ENCODE measurements at places on chromosomes 11 and 22. TPM values are rescaled to one million over a fixed set of nuclear protein-coding genes. Genes with fewer than 3 reads are reported as not detected.

The SCGB1C1 gene
- polyA plus RNA-seq = 0.44 TPM

- no peak for DNase-seq
Observed at GRCh38 chr11:74925281-74925680, 23.6 kb downstream of the XRRA1 start.

The MYBPC3 gene
- polyA plus RNA-seq = 0.08 TPM

DNA sequence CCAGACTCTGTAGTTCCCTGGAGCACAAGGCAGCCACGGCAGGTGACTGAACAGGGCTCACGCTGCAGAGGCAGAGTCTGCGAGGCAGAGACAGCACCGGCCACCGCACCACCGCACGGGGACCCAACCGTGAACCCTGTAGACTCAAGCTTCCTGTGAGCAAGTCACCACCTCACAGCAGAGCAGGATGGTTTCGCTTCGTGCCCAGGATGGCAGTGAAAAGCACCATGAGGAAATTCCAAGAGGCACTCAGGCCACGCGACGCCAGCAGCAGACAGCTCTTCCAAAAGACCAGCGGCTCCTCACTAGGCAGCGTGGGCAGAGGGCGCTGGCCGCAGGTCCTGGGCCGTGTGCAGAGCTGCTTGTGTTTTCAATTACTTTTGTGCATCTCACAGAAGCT is 24.5 kb downstream of the BRD1 start:
- DNase-seq = no peak

GRCh38 chr11:17598700-17599459 is 51.8 kb downstream of the OTOG start:
- DNase-seq = peak; percentile 11

The DEPDC7 gene
- polyA plus RNA-seq = 7.3 TPM

GRCh38 chr11:110374921-110375320 is 54.8 kb upstream of the FDX1 start:
- DNase-seq = no peak

All from left renal cortex interstitium (tissue), 4 donors.